ENCODE measurements at places on chromosomes 16 and 17.

DNA sequence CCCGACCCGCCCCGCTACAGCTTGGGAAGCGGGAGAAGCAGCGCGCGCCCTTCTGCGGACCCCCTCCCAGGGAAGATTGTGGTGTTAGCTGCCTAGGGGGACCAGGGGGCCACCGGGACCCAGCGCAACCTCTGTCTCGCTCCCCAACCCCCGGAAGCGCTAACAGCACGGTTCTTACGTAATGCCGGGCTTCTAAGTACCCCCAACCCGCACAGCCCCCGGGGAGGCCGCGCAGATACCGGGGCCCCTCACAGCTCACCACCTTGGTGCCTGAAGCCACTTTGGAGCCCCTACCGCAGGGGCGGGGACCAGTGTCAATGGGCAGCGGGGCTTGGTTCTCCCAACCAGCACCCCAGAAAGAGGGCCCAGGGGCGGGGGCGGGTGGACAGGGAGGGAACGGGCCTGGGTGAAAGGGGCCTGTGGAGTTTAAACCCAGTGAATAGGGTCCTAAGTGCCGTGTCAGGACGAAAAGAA is 348 bp downstream of the MPP2 start:
- no peak for DNase-seq

- no peak for DNase-seq
Measured at GRCh38 chr16:10906482-10906881, 29.5 kb downstream of the CIITA start.

GRCh38 chr17:82300707-82301270 is 16.6 kb downstream of the CD7 start:
- peak; percentile 68 for DNase-seq

GRCh38 chr17:80105762-80106161 is 4.4 kb downstream of the GAA start:
- DNase-seq: no peak

DNA sequence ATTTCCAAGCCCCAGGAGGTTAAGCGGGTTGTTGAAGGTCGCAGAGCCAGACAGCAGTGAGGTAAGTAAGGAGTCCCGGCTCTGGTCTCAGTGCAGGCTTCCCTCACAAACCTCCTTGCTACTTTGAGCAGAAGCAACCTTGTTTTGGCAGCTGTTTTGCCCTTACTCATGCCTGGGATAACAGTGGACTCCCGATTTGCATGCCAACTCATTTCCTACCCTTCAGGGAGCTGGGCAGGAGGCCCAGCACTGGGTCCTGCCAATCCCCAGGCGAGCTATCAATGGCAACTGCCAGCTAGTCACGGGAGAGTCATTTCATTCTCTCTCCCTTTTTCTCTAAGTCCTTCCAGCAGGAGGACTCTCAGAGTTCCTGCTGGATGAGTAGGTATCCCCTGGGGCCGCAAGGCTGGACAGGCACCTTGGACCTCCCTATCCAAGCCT is 72.0 kb upstream of the KSR1 start:
- no peak for DNase-seq

DNA sequence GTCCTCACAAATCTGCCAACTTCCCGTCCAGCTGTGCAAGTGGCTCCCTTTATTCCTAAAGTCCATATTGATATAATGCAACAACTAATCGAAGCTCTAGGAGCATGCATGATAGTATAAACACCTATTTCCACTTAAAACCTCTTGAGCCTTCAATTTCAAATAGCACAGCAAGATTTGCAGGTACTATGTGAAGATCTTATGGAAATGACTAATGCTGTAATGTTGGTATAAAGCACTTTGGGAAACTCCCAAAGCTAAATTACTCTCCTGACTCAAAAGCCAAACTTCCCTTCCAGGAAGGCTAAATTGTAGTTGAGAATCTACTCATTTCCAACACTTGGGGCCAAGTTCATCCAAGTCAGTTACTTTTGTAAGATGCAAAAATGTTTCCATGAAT is 287.6 kb upstream of the CDH11 start:
- DNase-seq: no peak

DNA sequence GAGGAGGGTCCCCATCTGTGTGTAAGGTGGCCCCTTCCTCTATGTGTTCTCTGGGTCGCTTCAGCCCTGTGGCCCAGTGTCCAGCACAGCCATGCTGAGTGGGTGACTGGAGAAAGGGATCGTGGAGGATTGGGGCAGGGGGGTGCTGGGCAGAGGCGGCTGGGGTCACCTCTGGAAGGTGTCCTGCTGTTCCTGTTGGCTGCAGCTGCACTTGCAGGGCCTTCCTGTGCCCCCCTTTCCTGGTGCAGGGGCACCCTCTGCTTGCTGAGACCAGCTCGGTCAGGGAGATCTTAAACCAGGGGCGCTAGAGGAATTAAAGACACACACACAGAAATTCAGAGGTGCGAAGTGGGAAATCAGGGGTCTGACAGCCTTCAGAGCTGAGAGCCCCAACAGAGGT is 11.1 kb downstream of the IL32 start:
- DNase-seq: no peak

- DNase-seq: no peak
Measured at GRCh38 chr17:83085103-83085502, 5.7 kb downstream of the METRNL start.

DNA sequence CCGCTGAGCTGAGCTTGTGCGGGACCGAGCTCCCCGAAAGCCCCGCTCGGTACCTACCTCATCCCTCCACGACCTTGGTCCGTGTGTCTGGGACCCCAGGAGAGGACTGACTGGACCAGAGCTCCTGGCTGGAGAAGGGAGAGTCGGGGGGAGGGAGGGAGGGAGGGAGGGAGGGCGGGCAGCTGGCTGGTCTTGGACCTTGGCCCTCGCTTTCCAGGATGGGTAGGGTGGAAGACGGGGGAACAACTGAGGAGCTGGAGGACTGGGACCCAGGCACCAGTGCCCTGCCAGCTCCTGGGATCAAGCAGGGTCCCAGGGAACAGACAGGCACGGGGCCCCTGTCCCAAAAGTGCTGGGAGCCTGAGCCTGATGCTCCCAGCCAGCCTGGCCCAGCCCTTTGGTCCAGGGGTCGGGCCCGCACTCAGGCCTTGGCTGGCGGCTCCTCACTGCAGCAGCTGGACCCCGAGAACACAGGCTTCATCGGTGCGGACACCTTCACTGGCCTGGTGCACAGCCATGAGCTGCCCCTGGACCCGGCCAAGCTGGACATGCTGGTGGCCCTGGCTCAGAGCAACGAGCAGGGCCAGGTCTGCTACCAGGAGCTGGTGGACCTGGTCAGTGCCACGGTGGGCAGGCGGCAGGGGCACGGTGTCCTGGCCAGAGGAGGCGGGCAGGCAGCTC is 553 bp downstream of the RHBDL1 start:
- no peak for DNase-seq

GRCh38 chr17:41284546-41284945 is 9.0 kb downstream of the KRTAP9-7 start:
- DNase-seq: peak; percentile 50

DNA sequence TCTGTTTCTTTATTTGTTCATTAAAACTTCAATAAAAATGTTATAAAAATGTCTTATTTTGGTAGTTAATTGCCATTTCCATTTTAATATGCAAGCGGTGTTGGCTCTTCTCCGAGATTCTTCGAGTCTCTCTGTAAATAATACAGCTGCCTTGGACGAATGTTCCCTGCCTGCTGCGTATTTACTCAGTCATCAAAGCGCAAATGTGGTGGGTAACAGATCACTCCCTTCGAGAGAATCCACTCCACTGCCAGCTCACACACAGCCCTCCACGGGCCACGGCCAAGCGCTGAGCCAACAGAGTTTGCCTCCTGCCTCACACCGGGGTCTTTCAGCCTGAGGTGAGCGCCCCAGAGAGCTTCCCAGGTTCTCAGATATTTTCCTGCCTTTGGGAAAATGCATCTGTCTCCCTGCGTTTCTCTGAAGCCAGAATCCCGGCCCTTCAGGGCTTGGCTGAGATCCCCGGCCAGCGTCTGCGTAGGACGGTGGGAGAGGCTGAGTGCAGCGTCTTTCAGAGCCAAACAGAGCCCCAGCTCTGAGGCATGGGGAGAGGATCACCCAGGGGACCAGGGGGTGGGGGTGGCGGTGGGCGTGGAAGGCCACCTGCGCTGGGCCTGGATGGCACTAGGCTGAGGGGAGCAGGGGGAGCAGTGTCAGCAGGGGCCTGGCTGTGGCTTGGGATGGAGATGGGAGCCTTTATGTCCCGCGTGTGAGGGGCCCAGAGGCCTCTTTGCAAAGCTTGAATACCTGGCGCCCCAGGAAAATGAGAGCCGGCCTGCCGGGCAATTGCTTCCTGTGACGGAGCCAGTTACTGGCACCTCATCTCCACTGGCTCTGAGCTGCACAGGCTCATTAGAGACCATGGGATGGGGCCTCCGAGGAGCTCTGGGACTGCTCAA is 248.7 kb downstream of the RBFOX3 start:
- no peak for DNase-seq

GRCh38 chr17:50642722-50643656 is 8.3 kb downstream of the ABCC3 start:
- no peak for DNase-seq

DNA sequence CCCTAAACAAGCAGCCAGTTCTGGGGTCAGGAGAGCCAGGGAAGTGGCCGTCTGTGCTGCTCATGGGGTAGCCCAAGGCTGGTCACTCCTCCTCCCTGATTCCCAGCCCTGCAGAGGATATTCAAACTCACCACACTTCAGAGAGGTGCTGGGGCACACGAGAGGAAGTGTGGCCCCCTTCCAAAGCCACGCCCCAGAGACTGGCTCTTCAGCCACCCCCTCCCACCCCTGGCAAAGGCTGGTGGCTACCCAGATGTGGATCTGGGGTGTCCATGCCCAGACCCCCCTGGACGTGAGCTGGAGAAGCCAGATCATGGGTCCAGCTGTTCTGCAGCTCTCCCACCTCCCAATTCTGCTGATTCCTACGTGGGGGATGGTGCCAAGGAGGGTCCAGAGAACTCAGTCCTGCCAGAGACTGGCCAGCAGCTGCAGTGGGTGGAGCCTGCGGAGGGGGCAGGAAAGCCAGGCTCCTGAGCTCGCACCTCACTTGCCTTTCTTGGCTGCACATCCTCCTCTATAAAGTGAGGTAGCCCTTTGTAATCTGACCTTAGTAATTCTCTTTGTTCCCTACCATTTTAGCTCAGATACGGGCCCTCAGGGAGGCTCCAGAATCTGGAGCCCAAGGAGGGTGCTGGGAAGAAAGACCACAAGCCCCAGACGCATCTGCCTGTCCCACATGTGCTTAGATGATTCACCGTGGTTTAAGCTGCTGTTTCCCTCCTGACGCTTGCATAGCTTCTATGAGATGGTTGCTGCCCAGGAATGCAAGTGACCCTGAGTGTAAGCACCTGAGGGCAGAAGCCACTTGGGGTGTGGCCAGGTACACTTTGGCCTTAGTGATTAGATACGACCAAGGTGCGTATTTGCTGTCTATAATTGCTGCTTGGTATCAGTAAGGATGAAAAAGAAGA is 15.3 kb downstream of the SDK2 start:
- DNase-seq: no peak

GRCh38 chr16:11253009-11253994 is 2.7 kb downstream of the SOCS1 start:
- DNase-seq: no peak

DNA sequence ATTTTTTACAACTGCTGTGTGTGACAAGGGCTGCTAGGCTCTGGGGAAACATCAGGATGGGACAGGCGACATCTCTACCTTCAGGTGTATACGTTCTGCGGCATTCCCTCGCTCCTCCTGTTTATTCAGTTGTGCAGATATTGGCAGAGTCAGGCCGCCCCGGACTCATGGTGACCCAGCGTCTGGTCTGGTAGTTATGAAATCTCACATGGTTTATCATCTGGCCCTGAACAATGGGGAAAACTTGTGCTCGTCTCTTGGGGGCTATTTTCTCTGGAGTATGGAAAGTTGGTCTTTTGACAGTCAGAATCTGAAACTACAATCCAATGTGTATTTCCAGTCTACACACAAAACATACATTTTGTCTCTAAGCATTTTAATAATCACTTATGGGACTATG is 3.3 kb downstream of the MARCHF10 start:
- no peak for DNase-seq

DNA sequence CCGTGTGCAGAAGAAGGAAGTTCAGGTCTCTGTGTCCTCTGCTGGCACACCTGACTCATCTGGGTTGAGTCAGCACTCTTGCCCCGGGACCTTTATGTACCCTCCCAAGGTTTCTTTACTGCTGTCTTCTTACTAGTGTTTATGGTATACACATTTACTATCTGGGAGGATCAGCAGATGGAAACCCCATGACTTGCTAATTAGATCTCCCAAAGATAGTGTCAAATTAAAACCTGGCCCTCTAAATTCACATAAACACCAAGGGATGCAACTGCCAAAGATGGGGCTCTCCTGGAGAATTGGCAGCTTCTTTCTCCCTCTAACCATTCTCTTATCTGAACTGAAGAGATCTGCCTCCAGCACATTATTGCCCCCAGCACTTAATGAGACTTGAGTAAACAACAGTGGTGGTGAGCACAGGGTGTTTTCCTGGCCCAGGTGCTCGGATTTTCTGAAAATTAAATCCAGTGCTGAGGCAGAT is 718.1 kb upstream of the SOX9 start:
- no peak for DNase-seq

- no peak for DNase-seq
Measured at GRCh38 chr16:83389751-83390150, 418.0 kb upstream of the HSBP1 start.

DNA sequence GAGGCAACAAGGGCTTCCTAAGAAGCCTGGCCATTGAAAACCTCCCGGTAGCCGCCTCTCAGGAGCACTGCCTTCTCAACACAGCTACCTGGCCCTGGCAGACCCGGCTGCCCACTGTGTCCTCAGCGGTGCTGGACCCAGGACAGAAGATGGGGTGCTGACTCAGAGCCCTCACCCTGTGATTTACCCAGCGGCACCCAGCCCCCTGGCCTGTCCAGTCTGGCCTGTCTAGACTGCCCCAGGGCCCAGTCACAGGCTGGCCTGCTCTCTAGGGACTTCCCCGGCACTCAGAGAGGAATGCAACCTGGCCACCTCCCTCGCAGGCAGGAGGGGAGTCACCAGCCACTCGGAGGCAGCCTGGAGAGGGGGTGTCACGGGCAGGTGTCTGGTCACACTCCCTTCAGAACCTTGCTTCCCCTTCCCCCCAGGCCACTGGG is 20.1 kb downstream of the PIEZO1 start:
- no peak for DNase-seq

- no peak for DNase-seq
Measured at GRCh38 chr16:27515874-27516353, 33.8 kb downstream of the GTF3C1 start.

- DNase-seq: no peak
Measured at GRCh38 chr17:57006040-57006439, 28.1 kb downstream of the SCPEP1 start.

- DNase-seq: peak; percentile 17
Measured at GRCh38 chr17:41404024-41404671, 6.7 kb upstream of the KRT31 start.

DNA sequence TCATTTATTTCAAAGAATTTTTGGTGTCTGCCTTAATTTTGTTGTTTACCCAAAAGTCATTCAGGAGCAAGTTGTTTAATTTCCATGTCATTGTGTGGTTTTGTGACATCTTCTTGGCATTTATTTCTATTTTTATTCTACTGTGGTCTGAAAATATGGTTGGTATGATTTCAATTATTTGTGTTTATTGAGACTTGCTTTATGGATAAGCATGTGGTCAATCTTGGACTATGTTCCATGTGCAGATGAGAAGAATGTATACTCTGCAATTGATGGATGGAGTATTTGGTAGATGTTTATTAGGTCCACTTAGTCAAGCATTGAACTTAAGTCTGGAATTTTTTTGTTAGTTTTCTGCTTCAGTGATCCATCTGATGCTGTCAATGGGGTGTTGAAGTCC is 383.0 kb downstream of the PMP22 start:
- no peak for DNase-seq

GRCh38 chr17:66767154-66767933 is 67.6 kb upstream of the CACNG5 start:
- DNase-seq: no peak

- no peak for DNase-seq
Measured at GRCh38 chr16:66370786-66371684, 4.5 kb downstream of the CDH5 start.

GRCh38 chr17:39623356-39623950 is 3.3 kb upstream of the PPP1R1B start:
- peak; percentile 76 for DNase-seq

All from CD14-positive monocyte (primary cell).